Uterus (tissue), 4 donors: ENCODE measurements at places on chromosomes 3 and 15. TPM values are rescaled to one million over a fixed set of nuclear protein-coding genes. Genes with fewer than 3 reads are reported as not detected.

Gene INSYN1
- 13.5 TPM for total RNA-seq

- no peak for DNase-seq
Observed at GRCh38 chr3:120286465-120286864, 1.4 kb upstream of the GPR156 start.

- DNase-seq: no peak
Observed at GRCh38 chr3:153354641-153355040, 192.6 kb downstream of the RAP2B start.

- DNase-seq: no peak
Observed at GRCh38 chr3:53865732-53866499, 16.0 kb downstream of the ACTR8 start.

- DNase-seq: no peak
Observed at GRCh38 chr3:72594615-72595215, 253.5 kb downstream of the SHQ1 start.

- DNase-seq: no peak
Observed at GRCh38 chr3:148433665-148434064, 264.0 kb upstream of the AGTR1 start.

GRCh38 chr3:9168241-9168741, 81.2 kb downstream of the SRGAP3 start:
- DNase-seq: no peak

- DNase-seq: no peak
Observed at GRCh38 chr3:6809349-6809748, 51.6 kb upstream of the GRM7 start.

Gene PLCH1
- total RNA-seq: 0.40 TPM
